ENCODE measurements at places on chromosomes 5 and 9.

GRCh38 chr9:107350443-107350842, 67.4 kb downstream of the RAD23B start:
- no peak for DNase-seq

- DNase-seq = no peak
Measured at GRCh38 chr5:93512799-93513198, 68.2 kb downstream of the NR2F1-AS1 start.

DNA sequence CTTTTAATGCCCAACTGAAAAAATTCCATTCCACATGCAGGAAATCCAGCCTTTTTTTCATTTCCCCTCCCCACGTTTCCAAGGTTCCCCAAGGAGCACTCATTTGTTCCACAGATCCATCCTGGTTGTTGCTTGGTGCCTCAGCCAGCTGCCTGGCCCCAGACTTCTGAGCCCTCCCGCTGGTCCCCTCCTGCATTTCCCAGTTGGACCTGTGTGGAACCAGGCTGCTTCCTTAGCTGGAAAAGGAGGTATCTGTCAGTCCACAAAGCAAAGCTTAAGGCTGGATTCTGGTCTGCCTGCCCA, 44.8 kb downstream of the ANGPTL2 start:
- DNase-seq = no peak

- DNase-seq = no peak
Measured at GRCh38 chr9:135583688-135584011, 22.1 kb downstream of the PAEP start.

DNA sequence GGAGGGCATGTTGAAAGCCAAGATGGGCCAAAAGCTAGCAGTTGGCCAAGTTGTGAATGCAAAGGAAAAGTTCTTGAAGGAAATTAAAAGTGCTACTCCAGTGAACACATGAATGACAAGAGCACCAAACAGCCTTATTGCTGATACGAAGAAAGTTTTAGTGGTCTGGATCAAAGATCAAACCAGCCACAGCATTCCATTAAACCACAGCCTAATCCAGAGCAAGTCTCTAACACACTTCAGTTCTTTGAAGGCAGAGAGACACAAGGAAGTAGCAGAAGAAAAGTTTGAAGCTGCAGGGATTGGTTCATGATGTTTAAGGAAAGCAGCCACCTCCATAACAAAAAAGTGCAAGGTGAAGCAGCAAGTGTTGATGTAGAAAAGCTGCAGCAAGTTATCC, 71.6 kb downstream of the ERCC6L2 start:
- DNase-seq = no peak

DNA sequence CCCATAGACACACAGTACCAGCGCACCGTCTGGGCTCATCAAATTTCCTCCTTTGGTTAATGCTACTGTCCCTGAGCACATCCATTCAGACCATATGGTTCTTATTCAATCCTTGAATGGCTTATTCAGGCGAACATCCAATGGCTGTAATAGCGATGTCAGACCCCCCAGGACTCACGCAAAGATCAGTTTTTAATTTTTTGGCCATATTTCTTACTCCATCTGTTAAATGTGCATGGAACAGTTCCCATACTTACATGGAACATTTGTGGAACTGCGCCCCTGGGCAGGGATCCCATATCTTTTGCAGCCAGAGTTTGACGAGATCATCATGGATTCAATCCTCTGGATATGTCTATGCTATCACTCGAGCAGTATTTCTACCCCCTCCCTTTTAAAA, 213.2 kb downstream of the ADAMTS6 start:
- no peak for DNase-seq

- no peak for DNase-seq
Measured at GRCh38 chr5:37424441-37424840, 45.3 kb downstream of the WDR70 start.

DNA sequence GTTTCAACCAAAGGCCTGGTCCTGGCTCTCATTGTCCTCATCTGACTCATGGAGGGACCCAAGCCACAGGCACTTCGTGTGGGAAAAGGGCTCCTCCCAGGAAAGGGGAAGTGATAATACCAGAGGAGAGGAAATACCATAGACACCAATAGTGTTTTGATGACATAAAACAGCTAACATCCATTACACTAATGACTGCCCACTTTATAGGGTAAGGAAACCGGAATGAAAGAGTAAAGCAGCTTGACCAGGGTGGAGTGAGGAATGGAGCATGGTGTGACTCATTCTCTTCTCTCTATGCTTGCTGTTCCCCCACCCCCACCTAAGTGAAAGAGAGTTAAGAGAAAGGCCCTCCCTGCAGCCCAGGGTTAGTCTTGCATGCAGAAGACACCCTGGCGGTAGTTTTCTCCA, 67.4 kb upstream of the HRH2 start:
- no peak for DNase-seq

GRCh38 chr9:270657-271237, 56.1 kb downstream of the DOCK8 start:
- DNase-seq = no peak

DNA sequence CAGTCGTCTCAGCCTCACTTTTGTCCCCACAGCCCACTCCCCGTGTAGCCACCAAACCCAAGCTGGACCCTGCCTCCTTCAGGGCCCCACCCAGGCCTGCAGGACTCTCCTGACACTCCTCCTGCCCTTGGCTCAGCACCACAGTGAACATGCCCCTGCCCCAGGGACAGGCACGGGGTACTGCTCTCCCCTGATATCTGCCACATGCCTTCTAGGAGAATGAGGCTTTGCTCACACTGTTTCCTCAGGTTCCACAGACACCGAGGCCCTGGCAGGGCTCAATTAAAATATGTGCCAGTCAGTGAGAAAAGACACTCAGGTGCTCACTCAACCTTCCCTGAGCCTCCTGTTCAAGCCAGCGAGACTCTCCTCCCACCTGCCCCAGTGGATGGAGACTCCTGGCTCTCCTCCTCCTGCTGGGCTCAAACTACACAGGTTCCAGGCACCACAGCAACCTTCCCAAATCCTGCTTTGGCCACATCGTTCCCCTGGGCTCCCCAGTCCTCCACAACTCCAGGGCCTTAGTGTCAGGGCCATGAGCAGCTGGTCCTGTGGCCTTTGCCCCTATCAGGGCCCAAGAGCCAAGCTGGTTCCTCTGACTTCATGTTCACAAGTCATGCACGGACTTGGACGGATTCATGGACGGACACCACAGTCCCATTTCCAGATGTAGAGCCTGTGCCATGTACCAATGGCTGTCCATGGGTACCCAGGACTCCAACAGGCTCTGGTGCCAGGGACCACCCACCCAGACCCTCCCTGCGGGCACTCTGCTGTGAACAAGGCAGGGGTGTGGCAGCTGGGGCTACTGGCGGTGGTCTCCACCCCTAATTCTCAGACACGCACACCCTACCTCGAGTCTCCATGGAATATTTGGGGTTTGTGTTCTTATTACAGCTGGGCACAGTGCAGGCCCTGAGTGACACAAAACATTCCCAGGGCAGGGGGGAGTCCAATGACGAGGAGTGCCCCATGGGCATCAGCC, 36.6 kb downstream of the BICD2 start:
- DNase-seq = no peak

GRCh38 chr5:157113002-157113401, 4.2 kb upstream of the HAVCR2 start:
- DNase-seq = no peak

DNA sequence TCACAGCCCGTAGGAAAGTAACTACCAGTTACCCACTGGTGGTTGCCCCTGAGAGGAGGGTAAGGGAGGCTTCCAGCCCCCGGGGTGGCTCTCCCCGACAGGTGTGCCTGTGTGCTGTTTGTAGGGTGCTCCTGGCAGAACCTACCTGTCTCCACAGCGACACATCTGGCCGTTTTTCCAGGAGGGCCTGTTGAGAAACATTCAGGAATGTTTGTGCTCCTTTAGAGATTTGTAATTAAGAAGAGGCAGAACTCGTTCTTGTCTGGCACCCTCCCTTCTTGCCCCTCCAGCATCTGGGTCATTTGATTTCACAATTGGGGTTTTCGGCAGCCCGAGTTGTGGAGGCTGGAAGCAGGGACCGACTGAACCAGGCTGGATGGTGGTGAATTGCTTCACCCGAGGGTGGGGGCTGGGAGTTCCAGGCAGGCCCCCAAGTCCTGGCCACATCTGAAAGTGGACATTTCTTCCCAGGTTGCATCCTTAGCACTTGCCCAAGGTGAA, 74.2 kb downstream of the WWC1 start:
- DNase-seq = no peak

GRCh38 chr5:10552183-10553143, 11.4 kb upstream of the ANKRD33B start:
- DNase-seq = no peak

GRCh38 chr5:116478491-116478890, 96.1 kb downstream of the SEMA6A start:
- DNase-seq = no peak

DNA sequence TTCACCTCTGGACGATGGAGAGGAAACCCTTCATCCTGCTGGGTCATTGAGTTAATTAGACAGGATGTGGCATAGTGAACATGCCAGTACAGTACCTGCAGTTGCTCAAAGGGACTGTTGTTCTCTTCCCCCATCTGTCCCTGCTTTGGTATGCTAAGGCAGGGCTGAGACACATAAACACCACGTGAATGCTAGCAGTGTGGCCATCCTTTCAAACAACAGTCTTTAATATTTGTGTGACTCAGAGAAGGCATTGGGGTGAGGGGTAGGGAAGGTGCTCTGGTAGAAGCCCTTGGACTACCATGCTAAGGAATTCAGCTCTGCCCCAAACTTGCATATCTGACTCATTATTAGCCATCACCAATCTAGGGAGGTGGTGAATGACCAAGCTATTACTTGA, 180.2 kb upstream of the ZNF618 start:
- no peak for DNase-seq

DNA sequence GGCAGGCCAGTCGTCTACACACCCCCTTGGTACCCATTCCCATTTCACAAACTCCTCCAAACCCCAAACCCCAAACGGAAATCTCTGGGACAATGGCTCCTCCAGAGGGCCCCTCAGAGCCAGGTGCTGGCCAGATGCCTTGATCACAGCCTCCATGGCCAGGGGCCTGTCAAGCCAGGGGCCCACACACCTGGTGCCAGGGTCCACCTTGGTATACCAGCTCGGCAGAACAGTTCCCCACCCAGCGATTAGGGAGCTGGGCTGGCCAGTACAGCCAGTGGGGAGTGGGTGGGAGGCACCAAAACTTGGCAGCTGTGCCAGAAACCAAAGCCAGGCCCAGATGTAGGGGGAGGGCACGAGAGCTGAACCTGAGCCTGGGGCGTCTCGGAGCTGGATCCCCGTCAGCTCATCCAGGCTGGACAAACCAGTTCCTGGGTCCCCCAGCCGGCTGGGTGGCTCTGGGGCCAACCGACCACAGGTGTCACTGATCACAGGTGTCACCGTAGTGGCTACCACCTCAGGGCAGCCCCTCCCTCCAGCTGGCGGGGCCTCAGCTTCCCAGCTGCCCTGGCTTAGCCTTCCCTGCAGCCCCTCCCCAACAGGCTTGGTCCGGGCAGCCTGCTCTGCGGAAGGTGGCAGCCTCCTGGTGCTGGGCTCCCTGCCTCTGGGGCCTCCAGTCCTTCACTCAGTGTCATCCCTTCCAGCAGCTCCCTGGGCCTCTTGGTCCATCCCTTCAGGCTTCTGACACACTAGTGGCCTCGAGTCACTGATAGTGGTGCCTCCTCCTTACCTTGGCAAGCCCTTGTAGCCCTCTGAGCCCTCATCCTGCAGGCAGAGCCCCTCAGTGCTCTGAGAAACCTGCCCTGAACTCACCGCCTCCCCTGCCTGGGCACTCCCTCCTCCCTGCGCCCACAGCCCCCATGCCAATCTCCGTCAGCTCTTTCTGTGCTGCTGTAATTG, 6.6 kb upstream of the RMND5B start:
- no peak for DNase-seq

- no peak for DNase-seq
Measured at GRCh38 chr5:78591138-78591612, 57.4 kb downstream of the LHFPL2 start.

GRCh38 chr5:145835848-145836239, 702 bp upstream of the PRELID2 start:
- no peak for DNase-seq

GRCh38 chr5:76697670-76698069, 18.3 kb upstream of the F2R start:
- DNase-seq = no peak

DNA sequence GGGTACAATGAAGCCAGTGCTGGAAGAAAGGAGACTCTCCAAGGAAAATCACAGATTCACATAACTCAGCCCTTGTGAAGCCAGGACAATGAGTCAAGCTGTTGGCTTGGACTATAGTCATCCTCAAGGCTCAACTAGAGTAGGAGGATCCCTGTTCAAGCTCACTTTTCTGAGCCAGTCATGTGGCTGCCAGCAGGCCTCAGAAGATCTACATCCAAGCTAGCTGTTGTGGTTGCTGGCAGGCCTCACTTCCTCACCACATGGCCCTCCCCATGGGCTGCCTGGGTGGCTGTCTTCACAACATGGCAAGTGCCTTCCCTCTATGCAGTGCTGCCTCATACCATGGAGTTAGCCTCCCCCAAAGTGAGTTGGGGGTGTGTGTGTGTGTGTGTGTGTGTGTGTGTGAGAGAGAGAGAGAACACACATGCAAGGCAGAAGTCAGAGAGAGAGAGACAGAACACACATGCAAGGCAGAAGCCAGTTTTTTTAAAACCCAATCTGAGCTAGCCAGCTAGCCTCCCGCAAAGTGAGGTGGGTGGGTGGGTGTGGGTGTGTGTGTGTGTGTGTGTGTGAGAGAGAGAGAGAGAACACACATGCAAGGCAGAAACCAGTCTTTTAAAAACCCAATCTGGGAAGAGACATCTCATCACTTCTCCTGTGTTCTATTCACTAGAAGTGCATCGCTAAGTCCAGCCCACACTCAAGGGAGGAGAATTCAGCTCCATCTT, 17.1 kb downstream of the SCAI start:
- DNase-seq = no peak

Measured in NCI-H1930 (cell line).